MCF 10A (cell line): ENCODE measurements at places on chromosomes 2 and 18.

GRCh38 chr18:79637921-79638909, 41.4 kb upstream of the CTDP1 start:
- DNase-seq: no peak

GRCh38 chr2:200871151-200871550, 6.7 kb upstream of the CLK1 start:
- DNase-seq: no peak

GRCh38 chr2:54065411-54065810, 50.0 kb upstream of the ACYP2 start:
- DNase-seq: peak; percentile 47

DNA sequence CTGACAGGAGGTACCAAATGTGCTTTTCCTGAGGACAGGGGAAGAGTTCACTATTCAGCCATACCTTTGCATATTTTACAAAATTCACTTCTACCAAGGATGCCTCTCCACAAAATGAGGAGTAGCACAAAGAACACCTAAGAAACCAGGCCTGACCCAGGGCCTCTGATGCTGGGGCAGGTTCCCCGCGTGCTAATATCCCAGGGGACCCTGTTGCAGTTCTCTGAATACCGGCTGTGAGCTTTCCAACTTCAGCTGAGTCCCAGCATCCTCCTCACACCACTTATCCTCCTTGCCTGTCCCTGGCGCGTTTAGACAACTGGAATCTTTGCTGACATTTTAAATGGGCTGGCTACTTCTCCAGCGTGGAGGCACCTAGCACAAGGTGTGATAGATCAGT, 142.3 kb downstream of the BCL2 start:
- no peak for DNase-seq

DNA sequence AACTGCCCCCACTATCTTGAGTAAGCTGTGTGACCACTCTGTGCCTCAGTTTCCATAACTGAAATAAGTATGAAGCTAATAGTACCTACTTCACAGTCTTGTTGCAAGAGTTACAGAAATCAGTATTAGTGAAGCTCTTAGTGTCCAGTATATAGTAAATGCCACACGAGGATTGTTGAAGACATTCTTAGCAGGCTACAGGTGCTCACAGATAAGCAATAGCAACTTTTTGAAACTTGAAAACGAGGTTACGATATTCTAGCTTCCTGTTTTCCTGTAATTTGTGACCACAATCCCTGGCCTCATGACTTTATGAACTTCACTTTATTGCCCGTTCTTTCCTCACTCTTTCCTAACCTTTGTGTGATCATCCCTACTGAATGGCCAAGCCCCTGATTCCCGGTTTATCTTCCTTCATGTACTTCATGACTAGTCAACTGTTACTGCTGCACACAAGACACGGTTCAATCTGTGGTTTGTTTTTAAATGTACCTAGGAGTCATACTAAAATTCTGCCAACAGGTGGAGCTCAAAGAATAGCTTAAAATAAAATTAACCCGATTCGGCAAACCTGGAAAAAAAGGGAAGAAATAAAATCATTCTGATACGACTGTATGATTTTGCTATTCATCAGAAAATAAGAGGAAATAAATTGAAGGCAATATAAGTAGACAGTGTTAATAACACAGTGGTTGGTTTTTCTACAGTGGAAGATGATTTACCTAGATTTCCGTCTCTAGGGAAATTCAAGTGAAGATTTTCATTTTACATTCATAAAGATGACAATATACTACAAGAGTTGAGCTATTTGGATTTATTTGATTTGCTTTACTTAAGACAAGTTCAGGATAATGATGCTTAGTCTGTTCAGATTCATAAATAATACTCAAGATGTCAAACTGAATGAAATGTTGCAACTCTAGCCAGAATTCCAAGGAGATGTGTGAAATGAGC, 38.1 kb upstream of the STAT1 start:
- peak; percentile 64 for DNase-seq

- no peak for DNase-seq
Measured at GRCh38 chr2:120885321-120885720, 149.7 kb downstream of the GLI2 start.

- DNase-seq: no peak
Measured at GRCh38 chr2:100446696-100447095, 23.6 kb upstream of the NMS start.

DNA sequence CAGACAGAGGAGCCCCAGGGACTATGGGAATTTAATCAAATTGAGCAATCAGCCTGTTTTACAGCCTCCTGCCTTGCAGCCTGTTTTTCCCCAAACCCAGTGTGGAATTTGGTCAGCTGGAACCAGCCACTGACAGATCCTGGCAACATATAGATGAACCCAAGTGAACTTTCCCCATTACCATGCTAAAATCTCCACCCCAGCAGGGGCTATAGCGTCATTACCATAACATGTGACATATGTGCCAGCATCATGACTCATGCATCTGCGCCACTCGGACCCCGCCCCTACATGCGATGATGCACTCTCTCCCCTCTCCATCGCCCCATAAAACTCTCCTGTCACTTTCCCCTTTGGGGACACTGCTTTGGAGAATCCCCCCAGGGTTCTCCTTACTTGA, 17.3 kb upstream of the FEZ2 start:
- DNase-seq: peak; percentile 54

GRCh38 chr2:164538240-164538866, 82.9 kb downstream of the GRB14 start:
- DNase-seq: peak; percentile 62

DNA sequence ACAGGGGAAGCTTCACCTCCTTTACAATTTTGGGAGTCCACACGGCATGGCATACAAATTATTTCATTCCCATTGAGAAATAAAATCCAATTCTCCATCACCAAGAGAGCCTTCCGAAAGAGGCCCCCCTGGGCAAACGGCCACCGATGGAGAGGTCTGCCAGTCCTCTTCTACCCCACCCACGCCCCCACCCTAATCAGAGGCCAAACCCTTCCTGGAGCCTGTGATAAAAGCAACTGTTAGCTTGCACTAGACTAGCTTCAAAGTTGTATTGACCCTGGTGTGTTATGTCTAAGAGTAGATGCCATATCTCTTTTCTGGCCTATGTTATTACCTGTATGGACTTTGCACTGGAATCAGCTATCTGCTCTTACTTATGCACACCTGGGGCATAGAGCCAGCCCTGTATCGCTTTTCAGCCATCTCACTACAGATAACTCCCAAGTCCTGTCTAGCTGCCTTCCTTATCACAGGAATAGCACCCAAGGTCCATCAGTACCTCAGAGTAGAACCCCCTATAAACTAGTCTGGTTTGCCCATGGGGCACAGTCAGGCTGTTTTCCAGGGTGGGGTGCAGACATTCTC, 58.3 kb downstream of the BCL11A start:
- DNase-seq: no peak

- no peak for DNase-seq
Measured at GRCh38 chr2:107361751-107362381, 464.8 kb upstream of the RGPD4 start.

DNA sequence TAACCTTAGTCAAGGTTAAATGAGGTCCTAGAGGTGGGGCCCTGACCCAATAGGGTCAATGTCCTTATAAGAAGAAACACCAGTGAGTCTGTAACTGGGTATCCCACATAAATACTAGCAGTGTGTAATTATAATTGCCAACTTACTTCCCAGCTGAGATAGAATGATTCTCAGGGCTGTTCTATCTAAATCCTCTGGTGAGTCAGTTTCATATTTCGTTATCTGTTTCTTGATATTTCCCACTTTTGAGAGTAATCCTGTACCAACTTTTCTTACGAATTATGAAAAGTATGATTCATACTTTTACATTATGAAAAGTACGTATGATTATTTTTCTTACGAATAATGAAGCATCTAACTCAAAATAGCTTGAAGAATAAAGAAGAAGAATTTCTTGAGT, 546.8 kb upstream of the NETO1 start:
- peak; percentile 1 for DNase-seq
